Right renal cortex interstitium (tissue), 3 donors: ENCODE measurements at places on chromosomes 6 and 20.

- no peak for DNase-seq
These were observed 13.2 kb upstream of the ASXL1 start for GRCh38 chr20:32344835-32345506.

DNA sequence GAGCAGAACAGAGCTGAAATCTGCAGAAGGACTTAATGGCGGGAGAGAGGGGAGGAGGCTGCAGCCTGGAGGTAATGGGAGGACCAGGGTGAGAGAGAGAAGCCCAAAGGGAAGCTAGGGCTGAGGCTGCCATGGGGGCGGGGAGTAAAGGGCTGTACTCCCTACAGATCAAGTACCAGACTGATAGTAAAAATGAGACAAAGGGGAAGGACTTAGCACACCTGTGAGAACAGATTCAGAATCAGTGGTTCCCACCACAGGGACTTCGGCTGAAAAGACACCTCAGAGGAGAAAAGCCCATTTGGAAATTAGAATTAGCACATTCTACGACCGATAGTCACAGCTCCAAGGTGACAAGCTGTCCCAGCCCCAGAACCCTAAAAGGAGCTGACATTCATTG, 6.4 kb upstream of the TBXT start:
- DNase-seq: no peak

DNA sequence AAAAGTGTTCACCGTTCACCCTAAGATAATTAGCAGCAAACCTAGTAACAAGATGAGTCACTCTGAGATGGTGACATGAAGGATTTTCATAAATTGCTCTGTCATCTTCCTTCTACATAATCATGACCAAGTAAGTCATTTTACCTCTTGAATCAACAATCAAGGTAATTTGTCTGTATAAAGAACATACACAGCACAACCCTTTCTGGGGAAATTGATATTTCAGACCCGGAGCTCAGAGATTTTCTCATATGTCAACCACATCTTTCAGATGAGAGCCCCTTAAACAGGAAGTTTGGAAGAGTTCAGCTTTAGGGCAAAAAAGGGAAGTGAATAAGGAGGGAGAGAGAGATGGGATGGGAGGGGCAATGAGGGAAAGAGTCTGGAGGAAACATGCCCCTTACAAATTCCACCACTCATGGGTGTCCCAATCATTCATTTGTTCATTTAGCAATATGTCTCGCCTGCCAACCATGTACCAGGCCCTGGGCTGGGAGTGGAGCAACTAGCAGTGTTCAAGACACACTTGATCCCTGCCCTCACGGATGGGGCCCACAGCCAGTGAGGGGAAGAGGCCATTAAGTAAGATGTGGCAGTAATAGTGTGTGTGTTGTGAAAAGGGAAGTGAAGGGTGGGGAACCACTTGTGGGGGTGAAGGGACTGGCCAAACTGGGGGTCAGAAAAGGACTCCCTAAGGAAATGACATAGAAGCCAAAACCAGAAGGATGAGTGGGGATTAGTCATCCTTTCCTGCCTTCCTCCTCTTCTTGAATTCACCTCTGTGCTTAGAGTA, 190.9 kb downstream of the MAFB start:
- no peak for DNase-seq

GRCh38 chr6:155287762-155288161, 23.9 kb downstream of the CLDN20 start:
- DNase-seq: no peak

GRCh38 chr6:44480097-44480541, 92.6 kb downstream of the CDC5L start:
- DNase-seq: no peak

DNA sequence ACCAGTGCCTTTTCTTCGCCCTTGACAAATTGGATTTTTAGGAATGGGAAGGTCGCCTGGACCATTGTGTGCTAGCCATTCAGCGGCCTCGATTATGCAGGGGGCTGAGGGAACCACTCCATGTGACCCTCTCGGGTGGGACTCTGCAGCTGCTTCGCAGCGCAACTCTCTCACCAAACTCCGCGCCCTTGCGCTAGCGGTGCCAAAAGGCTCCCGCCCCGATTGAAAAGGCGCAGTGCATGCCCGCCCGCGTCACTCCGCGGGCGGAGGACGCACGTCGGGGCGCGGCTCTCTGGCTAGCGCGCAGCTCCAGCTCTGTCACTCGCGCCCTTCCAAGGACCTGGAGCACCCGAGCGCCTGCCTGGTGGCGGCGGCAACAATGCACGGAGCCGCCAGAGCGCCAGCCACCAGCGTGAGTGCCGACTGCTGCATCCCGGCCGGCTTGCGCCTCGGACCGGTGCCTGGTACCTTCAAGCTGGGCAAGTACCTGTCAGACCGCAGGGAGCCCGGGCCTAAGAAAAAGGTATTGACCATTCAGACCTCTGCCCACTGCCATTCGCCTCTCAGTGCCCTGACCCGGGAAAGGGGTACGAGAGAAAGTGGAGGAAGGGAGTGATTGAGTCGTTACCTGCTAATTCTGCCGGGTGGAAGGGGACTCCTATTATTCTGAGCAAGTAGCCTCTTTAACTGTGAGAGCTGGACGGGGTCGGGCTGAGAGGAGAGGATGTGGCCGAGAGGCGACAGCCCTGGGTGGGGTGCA, at the start of gene PRDM13:
Gene PRDM13 (plus strand): TSS at position 178 of the 760 bp plus-strand sequence. CDS start 202 bp downstream, at position 380.
- DNase-seq: no peak

DNA sequence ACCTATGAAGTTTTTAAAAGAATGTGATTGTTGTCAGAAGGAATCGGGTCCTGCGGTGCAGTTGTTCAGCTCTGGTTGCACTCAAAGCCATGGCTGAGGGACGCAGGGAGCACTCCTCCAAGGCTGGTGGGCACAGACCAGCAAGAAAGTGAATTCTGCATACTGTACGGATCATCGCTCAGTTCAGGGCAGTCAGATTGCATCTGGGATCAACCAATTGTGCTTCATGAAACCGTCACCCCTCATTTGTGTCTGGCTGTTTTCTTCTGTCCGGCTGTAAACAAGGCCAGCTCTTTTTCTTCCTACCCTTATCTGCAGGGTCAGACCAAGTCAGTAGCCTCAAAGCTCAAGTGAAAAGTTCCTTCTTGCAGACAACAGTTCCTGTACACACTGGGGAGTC, 478.3 kb downstream of the TFAP2A start:
- no peak for DNase-seq

- peak; percentile 12 for DNase-seq
These were observed 1.3 kb downstream of the CBLN4 start for GRCh38 chr20:56004007-56004406.

DNA sequence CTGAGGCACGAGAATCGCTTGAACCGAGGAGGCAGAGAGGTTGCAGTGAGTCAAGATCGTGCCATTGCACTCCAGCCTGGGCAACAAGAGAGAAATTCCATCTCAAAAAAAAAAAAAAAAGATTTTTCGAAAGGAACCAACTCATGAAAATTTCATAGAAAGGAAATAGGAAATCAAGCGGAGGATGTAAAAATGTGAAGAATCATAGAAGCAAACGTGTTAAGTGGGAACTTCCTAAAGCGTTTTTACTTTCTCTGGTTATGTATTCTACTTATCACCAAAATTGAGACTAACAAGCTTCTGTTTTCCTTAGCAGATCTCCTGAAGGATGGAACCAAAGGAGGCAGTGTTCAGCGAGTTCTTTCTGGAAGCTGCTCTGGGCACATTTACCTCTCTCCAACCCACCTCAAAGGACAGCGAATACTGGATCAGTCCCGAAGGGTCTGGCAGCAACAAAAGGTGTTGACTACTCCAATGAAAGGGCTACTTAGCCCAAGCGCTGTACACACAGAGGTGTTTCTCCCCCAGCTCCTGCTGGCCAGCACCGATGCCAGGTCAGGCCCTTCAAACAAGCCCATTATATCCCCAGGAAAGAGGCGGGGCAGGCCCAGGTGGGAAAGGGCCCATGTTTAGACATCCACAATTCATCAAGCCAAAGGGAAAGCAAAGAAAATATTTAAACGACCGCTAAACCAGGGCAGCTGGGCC, 327.5 kb upstream of the JARID2 start:
- DNase-seq: no peak

GRCh38 chr20:23161244-23161891, 75.2 kb upstream of the CD93 start:
- DNase-seq: no peak

GRCh38 chr6:85364344-85364743, 85.5 kb upstream of the NT5E start:
- no peak for DNase-seq

DNA sequence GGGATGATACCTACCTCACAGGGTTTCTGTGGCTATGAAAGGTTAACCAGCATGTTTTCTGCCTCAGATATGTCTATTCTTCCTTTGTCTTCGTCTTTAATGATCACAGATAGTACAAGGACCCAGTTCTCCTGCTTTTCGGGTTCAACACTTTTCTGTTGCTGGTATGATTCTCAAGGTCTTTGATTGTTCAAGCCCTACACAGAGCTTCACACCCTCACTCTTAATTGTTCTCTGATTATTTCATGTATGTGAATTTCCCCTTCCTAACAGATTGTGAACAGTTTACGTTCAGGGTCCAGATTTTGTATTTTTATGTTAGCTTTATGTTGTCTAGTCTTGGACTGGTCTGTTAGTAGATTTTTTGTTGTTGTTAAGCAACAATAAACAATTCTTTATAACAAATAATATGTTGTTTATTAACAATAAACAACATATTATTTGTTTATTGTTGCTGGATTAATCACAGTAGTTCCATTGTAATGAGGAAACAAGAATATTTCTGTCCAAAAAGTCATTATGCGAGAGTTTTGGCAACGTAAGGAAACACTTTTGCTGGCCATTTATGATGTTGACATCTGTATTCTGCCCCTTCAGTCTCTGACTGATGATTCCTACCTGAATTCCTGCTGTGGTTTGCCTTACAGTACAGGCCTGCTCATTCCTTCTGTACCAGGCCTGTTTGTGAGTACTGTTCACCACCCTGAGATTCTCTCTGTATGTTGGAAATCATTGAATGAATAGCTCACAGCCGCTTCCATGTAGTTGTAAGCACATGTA, 27.2 kb upstream of the TULP4 start:
- DNase-seq: no peak

- DNase-seq: peak; percentile 23
These were observed 24.7 kb upstream of the CRISP1 start for GRCh38 chr6:49890988-49891387.

- no peak for DNase-seq
These were observed 45.1 kb upstream of the B4GALT5 start for GRCh38 chr20:49758781-49759180.

GRCh38 chr6:81413306-81413705, 339.2 kb downstream of the TENT5A start:
- no peak for DNase-seq

DNA sequence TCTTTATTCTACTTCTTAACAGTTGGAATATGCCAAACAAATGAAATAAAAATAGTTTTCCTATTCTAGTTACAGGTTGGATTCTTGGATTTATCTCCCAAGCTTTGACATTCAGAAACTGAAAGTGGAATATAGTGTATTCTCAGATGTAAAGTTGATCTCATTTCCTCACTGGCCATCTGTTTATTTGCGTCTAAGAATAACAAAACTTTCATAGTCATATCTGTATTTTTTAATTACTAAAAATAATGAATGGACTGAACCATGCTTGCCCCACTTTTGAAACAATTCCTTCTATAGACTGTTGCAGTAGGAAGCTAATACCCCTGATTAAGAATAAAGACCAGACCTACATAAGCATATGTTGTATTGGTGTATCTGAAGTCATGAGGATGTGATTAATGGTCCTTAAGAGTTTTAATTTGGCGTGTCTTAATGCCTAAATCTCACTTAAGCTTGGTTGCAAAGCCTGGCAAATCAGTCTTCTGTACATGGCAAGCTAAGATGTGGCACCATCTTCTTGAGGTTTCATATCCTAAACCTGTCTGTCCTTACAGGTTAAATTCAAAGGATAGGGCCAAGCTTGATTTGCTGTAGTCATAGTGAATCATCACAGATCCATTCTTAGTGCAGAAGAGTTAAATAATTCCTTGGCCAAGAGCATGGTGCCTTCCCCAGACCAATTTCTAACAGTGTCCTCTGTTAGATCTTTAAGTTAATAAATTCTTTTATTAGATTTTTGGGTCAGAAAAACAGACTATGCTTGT, 58.9 kb downstream of the FOXO3 start:
- no peak for DNase-seq

- no peak for DNase-seq
These were observed 5.8 kb upstream of the SGK1 start for GRCh38 chr6:134323698-134324097.

DNA sequence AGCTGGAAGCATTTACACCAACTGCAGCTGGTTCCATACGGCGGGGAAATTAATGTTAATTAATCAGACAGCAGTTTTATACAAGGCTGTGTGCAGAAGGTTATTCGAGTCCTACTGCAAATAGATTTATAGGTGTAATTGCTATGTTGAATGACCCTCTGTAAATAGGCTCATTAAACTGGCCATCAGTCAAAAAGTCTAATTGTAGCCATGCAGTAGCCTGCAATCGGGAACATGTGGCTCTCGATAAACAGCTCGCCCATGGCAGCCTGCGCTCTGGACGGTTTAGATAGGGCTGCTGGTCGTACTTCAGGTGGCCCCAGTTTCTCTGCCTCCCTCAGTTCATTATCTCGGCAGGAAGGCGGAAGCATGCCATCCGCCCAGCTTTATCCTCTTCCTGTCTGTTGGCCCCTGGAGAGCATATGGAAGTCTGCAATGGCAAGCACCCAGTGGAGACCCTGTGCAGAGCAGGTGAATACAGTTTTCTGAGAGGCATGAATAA, 143.2 kb downstream of the MBOAT1 start:
- DNase-seq: peak; percentile 21

GRCh38 chr6:117397536-117398227, 28.1 kb downstream of the ROS1 start:
- no peak for DNase-seq

GRCh38 chr6:31068669-31069340, 43.6 kb downstream of the C6orf15 start:
- peak; percentile 62 for DNase-seq

- no peak for DNase-seq
These were observed 31.1 kb downstream of the BRPF3 start for GRCh38 chr6:36227379-36228228.

GRCh38 chr20:12265662-12266061, 348.0 kb downstream of the BTBD3 start:
- DNase-seq: no peak

DNA sequence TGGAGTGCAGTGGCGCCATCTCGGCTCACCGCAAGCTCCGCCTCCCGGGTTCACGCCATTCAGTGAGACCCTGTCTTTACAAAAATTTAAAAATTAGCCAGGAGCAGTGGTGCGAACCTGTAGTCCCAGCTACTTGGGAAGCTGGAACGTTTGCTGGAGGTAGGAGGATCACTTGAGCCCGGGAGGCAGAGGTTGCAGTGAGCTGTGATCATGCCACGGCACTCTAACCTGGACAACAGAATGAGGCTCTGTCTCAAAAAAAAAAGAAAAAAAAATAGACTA, 5.7 kb upstream of the PARD6B start:
- no peak for DNase-seq

- DNase-seq: no peak
These were observed 32.8 kb upstream of the SSTR4 start for GRCh38 chr20:23002276-23002675.
